Activated naive CD4-positive, alpha-beta T cell (primary cell): ENCODE measurements at places on chromosomes 12 and 14.

DNA sequence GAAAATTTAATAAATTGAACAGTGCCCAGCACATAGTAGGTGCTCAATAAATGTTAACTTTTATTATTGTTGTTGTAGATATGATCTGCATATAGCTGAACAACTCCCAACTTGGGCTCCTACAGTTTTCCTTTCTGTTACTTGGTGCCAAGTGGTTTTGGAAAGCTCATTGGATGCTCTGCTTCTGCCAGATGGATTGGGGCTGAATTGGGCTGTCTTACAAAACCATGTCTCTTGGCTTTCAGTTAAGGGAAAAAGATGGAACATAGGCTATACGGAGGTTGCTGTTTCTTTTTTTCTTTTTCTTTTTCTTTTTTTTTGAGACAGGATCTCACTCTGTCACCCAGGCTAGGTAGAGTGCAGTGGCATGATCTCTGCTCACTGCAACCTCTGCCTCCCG lies 140.7 kb upstream of the PWP1 start:
- DNase-seq = no peak

DNA sequence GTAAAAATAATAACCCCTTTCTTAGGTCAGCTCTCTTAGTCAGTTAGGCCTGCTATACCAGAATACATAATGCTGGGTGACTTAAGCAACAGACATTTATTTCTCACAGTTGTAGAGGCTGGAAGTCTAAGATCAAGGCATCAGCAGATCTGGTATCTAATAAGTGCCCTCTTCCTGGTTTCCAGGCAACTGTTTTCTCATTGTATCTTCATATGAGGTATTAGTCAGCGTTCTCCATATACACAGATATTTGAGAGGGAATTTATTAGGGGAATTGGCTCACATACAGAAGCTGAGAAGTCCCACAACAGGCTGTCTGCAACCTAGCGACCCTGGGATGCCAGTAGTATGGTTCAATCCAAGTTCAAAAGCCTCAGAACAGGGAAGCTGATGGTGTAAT lies 896.0 kb downstream of the GALC start:
- no peak for DNase-seq

DNA sequence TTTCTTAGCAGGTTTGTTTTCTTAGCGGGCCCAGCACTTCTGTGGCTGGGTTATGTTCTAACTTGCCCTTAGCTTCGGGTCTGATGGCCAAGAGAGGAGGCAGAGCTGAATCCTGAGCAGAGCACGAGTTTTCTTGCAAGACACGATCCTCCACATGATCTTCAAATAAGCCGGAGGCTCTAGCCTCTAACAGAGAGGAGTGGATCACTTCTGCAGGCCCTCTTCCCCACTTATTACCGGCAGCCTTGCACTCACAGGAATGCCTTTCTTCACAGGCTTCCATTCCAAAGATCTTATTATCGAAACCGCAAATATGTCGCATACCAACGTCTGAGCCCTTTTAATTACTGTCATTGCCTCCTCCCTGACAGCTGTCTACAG lies 79.5 kb downstream of the SINHCAF start:
- DNase-seq = no peak

DNA sequence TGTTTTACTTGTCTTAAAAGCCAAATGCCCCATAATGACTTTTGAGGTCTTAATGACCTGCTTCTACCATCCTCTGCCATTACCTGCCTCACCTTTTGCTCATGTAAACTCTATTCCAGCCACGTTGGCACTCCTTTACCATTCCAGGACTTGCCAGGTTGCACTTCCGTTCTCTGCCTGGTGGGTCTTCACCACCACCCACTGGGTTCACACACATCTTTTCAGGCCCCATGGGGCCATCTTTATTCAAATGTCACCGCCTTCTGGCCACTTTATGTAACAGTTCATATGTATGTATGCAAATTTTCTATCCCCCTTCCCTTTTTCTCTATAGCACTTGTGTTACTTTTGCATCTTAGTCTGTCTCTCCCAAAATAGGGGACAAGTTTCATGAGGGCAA lies 57.7 kb downstream of the ATP2A2 start:
- DNase-seq = no peak

DNA sequence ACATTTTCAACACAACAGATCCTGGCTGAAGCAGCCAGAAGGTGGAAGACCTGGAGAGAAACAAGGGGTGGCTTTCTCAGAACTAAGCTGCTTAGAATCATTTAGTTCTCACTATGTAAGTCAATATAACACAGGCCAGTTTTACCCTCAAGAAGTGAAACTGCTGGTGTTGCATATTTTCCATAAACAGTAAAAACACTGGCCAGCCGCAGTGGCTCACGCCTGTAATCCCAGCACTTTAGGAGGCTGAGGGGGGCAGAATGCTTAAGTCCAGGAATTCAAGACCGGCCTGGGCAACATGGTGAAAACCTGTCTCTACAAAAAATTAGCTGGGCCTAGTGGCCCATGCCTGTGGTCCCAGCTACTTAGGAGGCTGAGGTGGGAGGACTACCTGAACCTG lies 11.6 kb downstream of the STX2 start:
- DNase-seq = no peak

GRCh38 chr12:111269718-111270117 lies 99.2 kb downstream of the PHETA1 start:
- DNase-seq = no peak

- peak; percentile 20 for DNase-seq
Observed at GRCh38 chr12:52691076-52691840, 11.1 kb upstream of the KRT1 start.

- DNase-seq = no peak
Observed at GRCh38 chr14:68981539-68981976, 2.5 kb upstream of the ACTN1 start.

GRCh38 chr12:2919249-2919648 lies 28.6 kb downstream of the TULP3 start:
- no peak for DNase-seq

- DNase-seq = no peak
Observed at GRCh38 chr12:51636581-51636980, 45.5 kb downstream of the SCN8A start.

GRCh38 chr12:94954948-94955592 lies 48.4 kb downstream of the NDUFA12 start:
- DNase-seq = no peak

DNA sequence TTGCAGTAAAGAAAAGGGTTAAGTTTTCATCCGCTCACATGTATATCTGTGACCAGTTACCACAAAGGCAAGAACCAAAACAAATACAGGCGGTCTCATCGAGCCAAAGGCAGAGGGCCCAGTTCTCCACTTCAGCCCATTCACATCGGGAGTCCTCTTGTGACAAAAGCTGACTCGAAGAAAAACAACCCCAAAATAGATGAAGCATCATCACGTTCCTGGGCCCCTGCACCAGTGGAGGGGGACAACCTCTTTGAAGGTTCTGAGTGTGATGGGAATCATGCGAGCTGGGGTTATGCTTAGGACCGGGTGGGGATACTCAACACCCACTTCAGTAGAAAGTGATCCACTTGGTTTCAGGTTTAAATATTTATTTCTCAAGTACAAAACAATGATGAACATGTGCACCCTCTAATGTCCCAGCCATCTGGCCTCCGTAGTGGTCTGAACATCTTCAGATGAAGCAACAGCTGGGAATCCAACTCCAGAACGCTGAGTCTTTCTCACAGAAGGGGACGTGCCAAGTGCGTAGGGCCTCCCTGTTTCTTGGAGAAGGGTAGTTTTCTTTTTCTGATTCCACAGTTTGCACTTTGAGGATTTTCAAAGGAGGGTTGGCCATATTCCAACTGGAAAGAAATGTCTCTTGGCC lies 8.4 kb downstream of the GSC start:
- DNase-seq = no peak

GRCh38 chr14:59482541-59483331 lies 1.5 kb downstream of the L3HYPDH start:
- no peak for DNase-seq

GRCh38 chr12:62435303-62436163 lies 31.1 kb upstream of the MON2 start:
- peak; percentile 3 for DNase-seq

DNA sequence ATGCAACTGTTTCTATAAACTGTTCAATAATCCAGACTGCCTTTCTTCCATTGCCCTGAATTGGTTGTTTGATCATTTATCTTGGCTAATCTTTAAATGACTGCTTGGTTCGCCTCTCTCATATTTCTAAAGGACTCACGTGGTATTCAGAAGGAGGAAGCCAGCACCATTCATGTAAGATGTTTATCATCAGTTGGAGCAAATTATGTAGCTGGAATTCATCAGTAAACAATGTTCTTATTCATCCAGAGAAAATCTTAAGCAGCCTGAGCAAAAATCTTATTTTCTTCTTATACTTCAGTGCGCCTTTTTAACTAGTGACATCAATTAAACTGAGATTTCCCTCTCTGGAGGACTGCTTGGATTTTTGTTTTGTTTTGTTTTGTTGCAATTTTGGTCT lies 538.7 kb upstream of the TMEM132C start:
- no peak for DNase-seq

- no peak for DNase-seq
Observed at GRCh38 chr12:2273288-2273687, 220.5 kb downstream of the CACNA1C start.

- DNase-seq = no peak
Observed at GRCh38 chr12:108066583-108067577, 62.2 kb upstream of the WSCD2 start.

DNA sequence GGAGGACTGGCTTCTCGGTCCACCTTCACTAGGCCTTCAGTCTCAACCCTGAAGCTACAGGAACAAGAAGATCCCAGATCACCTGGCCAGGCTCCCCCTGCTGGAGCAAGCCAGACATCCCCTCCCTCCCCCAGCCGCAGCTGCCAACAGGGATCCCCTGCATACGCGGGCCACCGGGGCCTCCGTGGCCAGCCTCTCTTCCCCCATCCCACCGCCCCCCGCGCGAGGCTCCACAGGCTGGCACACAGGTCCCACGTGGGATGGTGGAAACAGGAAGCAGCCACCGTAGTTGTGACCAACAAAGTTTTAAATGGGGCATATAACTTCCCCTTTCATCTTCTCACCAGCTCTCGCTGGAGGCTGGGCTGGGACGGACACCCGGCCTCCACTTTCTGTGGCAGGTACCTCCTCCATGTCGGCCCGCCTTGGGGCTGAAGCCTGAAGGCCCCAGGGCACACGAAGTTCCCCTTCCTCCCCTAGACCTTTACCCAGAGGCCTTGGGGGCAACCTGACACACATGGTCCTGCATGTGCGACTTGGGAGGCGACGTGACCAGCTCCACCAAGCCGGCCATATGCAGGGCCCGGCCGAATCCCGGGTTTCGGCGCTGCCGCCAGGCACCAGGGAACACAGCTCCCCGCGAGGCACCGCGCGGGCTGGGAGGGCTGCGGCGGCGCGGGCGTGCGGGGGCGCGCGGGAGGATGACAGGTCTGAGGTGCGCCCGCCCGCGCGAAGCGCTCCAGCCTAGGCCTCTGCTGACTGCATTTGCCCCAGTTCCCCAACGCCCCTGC lies 44.4 kb upstream of the PNMA1 start:
- peak; percentile 46 for DNase-seq

DNA sequence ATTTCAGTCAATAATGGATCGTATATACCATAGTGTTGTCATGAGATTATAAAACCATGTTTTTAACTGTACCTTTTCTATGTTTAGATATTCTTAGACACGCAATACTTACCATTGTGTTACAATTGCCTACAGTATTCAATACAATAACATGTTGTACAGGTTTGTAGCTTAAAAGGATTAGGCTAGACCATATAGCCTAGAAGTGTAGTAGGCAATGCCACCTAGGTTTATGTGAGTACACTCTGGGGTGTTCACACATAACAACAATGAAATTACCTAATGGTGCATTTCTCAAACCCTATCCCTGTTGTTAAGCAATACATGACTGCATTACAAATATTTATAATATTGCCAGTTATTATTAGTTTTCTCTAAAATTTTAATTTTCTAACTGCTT lies 144.2 kb downstream of the KCNC2 start:
- no peak for DNase-seq

DNA sequence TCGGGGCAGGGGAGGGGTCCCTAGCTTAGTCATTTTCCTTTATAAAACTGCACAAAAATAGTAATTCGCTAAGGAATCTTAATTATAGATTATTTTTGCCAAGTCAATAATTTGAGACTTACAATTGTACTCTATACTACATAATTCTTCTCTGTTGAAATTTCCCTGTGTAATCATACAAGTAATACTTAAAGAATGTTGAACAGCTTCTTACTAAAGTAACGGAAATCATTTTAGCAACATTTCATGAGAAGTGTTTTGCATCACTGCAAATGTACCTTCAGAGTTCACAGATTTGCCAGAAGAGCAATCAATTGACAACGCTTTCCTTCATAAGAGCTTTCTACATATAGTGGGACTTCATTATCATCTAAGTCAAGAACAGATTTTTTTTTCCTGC lies 7.9 kb upstream of the GNG2 start:
- DNase-seq = no peak

DNA sequence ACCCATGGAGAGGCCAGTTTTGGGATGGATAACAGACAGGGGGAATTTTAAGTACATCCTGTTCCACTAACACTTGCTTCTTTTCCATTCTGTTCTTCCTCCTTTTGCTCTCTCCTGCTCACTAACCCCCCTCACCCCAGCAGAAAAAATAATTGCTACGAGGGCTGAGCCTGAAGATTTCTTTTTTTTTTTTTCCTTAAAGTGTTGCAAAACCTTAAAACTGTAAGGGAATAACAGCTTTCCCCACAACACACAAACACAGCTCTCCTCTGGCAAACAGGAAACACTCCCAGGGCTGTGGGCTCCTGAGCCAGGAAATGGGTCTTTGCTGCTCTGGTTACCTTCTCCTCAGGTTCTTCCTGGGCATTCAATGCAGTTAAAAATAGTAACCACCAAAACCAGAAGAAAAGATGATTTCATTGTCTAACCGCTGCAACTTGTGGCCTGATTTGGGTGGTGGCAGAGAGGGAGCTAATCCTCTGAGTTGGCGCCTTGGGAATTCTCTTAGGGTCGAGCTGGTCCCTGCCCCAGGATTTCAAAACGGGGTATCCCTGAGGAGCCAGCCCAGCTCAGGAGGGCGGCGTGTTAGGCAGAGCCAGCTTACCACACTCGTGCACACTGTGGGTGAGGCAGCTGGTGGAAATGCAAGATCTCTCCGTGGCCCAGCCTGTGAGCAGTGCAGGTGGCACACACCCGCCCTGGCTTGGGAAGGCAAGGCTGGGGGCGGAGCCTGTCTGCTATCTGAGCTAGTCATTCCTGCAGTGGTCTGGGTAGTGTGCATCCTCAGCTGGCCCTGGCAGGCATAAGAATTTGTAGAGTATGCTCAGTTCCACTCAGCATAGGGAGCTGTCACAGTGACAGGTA lies 17.1 kb upstream of the EMP1 start:
- peak; percentile 15 for DNase-seq

- DNase-seq = no peak
Observed at GRCh38 chr12:102435827-102436436, 44.4 kb downstream of the IGF1 start.

GRCh38 chr12:56267443-56268071 lies 815 bp downstream of the COQ10A start:
- DNase-seq = no peak

- no peak for DNase-seq
Observed at GRCh38 chr12:44317651-44318126, 481.8 kb downstream of the TMEM117 start.

- no peak for DNase-seq
Observed at GRCh38 chr12:28331130-28331529, 140.9 kb downstream of the CCDC91 start.

- no peak for DNase-seq
Observed at GRCh38 chr12:110906083-110906482, 14.3 kb downstream of the MYL2 start.
